T-helper 1 cell treated with Interleukin-12 subunit alpha and Interleukin-12 subunit beta and Interleukin-4 antibody, amounts not matched to agents 30 ng/mL and 1 ng/mL, for 36 hours (primary cell): ENCODE measurements at places on chromosomes 3 and 15. TPM values are rescaled to one million over a fixed set of nuclear protein-coding genes. Genes with fewer than 3 reads are reported as not detected.

DISP2 gene
- total RNA-seq = 0.22 and 1.0 TPM in 2 replicates

SI gene
- not detected in 2 replicates for total RNA-seq

GOLGA8J gene
- 0.74 TPM in 1 of 2 replicates, not detected in the other for total RNA-seq

DNAH1 gene
- 27.1 and 30.1 TPM in 2 replicates for total RNA-seq

QRICH1 gene
- 150 TPM in 2 replicates for total RNA-seq

CISH gene
- total RNA-seq = 479 and 481 TPM in 2 replicates

GOLGA6D gene
- not detected in 2 replicates for total RNA-seq

SKOR1 gene
- total RNA-seq = 0.22 TPM in 2 replicates

SEMA5B gene
- not detected in 2 replicates for total RNA-seq

DUOX1 gene
- 0.02 and 0.07 TPM in 2 replicates for total RNA-seq

ZNF501 gene
- total RNA-seq = 1.2 and 2.5 TPM in 2 replicates

HDC gene
- 0.20 and 0.61 TPM in 2 replicates for total RNA-seq

MEF2A gene
- total RNA-seq = 27.2 and 29.2 TPM in 2 replicates

PATL2 gene
- total RNA-seq = 60.5 and 62.1 TPM in 2 replicates

DTX3L gene
- 154 and 160 TPM in 2 replicates for total RNA-seq

WDR72 gene
- not detected in 2 replicates for total RNA-seq

CTXN2 gene
- total RNA-seq = not detected in 2 replicates

ZNF860 gene
- 0.10 and 0.20 TPM in 2 replicates for total RNA-seq

UBL7 gene
- 43.0 and 46.1 TPM in 2 replicates for total RNA-seq

ALDH1L1 gene
- total RNA-seq = not detected in 2 replicates

ANKUB1 gene
- not detected in 2 replicates for total RNA-seq

AGBL1 gene
- not detected in 2 replicates for total RNA-seq

KIF15 gene
- 29.5 and 30.2 TPM in 2 replicates for total RNA-seq

C3orf22 gene
- not detected in 2 replicates for total RNA-seq

RTP1 gene
- not detected in 2 replicates for total RNA-seq

AADACL2 gene
- not detected in 2 replicates for total RNA-seq

POLQ gene
- 24.6 and 27.1 TPM in 2 replicates for total RNA-seq

PLSCR2 gene
- total RNA-seq = 0.71 and 1.1 TPM in 2 replicates

OGG1 gene
- 35.6 and 43.2 TPM in 2 replicates for total RNA-seq

PCSK6 gene
- total RNA-seq = 2.4 and 2.5 TPM in 2 replicates

CLRN1 gene
- not detected in 2 replicates for total RNA-seq

MTHFS gene
- total RNA-seq = 30.5 and 34.1 TPM in 2 replicates

GMPPB gene
- 61.8 and 62.8 TPM in 2 replicates for total RNA-seq

CIB2 gene
- total RNA-seq = 1.4 and 1.9 TPM in 2 replicates
